HTR-8/SVneo (cell line): ENCODE measurements at places on chromosomes 3 and 15.

DNA sequence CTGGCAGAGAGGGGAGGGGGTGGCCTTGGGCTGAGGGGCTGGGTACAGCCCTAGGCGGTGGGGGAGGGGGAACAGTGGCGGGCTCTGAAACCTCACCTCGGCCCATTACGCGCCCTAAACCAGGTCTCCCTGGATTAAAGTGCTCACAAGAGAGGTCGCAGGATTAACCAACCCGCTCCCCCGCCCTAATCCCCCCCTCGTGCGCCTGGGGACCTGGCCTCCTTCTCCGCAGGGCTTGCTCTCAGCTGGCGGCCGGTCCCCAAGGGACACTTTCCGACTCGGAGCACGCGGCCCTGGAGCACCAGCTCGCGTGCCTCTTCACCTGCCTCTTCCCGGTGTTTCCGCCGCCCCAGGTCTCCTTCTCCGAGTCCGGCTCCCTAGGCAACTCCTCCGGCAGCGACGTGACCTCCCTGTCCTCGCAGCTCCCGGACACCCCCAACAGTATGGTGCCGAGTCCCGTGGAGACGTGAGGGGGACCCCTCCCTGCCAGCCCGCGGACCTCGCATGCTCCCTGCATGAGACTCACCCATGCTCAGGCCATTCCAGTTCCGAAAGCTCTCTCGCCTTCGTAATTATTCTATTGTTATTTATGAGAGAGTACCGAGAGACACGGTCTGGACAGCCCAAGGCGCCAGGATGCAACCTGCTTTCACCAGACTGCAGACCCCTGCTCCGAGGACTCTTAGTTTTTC, 4.9 kb downstream of the ISL2 start:
- DNase-seq = no peak

DNA sequence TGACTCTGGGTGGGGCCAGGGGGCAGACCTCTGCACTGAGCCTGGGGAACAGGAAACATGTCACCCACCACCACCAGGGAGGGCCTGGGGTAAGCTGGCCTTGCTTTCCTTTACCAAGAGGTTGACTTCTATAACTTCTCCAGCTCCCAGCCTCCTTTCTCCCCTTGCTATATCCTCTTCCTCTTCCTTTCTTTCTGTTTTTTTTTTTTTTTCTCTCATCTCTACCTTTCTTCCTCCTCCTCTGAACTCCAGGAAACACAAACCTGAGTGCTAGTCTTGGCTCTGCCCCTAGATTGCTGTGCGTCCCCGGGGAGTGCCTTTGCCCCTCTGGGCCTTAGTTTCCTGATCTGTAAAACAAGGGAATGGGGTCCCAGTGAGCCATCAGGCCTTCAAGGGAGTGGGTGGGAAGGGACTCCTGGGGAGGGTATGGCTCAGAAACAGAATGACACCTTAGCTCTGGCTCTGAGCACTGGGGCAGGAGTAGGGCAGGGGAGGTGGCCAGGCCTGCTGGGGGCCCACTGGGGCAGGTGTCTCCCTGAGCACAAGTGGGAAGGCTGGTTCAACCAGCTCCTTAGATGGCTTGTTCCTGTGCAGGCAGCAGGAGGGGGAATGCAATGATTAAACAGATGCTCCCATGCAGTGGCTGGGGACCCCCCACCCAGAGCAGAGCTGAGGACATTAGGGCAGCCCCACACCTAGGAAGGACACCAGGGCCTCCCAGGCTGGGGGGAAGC, 4.3 kb downstream of the SNX33 start:
- no peak for DNase-seq

DNA sequence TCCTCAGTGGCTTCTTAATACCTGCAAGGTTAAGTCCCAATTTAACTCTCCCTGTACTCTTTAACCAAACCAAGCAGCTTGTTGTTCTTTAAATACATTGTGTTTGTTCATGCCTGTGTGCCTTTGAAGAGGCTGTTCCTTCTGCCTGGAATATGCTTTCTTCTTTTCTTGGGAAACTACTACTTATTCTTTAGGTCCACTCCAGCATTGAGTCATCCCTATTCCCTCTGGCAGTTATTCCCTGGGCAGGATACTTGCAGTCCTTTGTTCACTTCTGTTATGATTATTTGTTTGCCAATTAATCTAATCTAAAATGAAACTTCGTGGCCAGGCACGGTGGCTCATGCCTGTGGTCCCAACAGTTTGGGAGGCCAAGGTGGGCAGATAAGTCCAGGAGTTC, 139.3 kb downstream of the ZNF609 start:
- no peak for DNase-seq

GRCh38 chr3:126424039-126424717, 29.5 kb downstream of the CFAP100 start:
- DNase-seq = no peak

DNA sequence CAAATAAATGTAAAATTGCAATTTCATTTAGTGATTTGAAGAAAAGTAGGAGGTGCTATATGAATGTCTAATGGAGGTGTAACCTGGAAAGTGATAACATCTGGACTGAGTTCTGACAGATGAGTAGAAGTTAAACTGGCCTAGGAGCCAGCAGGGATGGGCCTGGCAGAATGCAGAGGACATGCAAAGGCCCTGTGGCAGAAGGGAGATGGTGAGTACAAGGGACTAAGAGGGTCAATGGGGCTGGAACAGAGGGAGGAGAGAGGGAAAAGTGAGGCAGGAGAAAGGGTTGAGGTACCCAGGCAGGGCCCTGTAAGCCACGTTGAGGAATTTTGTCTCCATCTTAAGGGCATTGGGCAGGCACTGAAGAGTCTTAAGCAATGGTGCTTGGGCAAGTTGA, 3.4 kb upstream of the PPP1R14D start:
- no peak for DNase-seq

DNA sequence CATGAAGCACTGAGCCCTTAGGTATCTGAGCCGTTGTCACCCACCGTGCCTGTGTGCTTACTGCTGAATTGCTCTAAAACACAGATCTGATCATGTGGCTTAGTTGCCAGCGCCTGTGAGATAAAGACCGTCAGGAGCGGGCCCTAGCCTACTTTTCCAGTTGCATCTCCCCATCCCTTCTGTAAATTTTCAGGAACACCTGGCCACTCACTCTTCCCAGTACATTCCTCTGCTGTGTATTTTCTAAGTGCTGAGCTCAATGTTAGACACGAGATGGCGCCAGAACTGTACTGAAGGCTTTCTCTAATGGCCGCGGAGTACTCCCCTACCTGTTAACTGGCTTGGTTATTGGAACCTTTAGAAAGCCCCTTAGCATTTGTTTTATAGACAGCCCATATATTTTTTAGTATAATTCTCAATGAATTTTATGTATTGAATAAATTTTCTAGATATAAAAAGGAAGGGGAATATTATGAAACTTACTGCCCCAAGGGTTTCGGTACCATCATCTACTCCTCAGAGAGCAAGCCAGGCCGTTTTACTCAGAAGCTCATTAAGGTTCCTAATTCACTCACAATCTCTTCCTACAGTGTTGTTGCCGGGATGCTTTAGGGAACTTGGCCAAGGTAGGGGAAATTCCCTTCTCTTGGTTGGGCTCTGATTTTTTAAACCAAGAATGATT, 16.7 kb upstream of the WNT7A start:
- peak; percentile 72 for DNase-seq

DNA sequence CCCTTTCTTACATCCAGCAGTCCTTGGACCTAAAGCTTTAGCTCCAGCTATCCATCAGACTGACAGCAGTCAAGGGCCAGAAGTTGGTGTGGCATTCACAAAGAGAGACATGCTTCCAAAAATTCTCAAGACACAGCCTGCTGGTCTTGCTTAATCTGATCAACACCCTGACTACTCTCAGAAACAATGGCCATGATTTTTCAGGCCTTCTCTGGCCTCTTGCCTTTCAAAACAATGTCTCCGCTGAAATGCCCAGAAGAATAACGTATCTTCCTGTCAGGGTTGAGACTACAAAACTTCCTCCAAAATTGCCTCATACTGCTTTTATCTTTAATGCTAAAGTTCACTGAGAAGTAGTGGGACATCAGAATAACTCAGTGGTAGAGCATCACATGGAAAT, 205.4 kb upstream of the SETMAR start:
- no peak for DNase-seq

- DNase-seq = no peak
Observed at GRCh38 chr15:49706805-49707204, 86.0 kb downstream of the DTWD1 start.

DNA sequence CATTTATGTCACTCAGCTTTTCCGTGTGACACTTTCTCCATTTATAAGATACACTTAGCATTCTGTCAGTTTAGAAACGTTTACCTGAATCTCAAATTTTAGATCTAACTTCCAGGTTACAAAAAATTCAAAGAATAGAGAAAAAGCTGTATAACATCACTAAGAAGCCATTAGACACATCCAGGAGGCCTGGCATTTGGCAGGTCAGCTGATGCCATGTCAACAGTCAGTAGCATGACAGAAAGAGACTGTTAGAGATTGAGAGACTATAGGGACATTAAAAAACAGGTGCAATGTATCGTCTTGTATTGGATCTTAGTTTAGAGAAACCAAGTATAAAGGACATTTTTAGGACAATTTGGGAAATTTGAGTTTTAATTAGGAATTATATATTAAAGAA, 53.4 kb upstream of the ATOSA start:
- no peak for DNase-seq

- DNase-seq = no peak
Observed at GRCh38 chr3:196754091-196754981, 14.7 kb downstream of the PAK2 start.

GRCh38 chr3:142888481-142889211, at the start of gene PCOLCE2:
Gene PCOLCE2 (minus strand): TSS chr3:142889083. CDS start chr3:142888896, 187 bp downstream.
- peak; percentile 43 for DNase-seq

DNA sequence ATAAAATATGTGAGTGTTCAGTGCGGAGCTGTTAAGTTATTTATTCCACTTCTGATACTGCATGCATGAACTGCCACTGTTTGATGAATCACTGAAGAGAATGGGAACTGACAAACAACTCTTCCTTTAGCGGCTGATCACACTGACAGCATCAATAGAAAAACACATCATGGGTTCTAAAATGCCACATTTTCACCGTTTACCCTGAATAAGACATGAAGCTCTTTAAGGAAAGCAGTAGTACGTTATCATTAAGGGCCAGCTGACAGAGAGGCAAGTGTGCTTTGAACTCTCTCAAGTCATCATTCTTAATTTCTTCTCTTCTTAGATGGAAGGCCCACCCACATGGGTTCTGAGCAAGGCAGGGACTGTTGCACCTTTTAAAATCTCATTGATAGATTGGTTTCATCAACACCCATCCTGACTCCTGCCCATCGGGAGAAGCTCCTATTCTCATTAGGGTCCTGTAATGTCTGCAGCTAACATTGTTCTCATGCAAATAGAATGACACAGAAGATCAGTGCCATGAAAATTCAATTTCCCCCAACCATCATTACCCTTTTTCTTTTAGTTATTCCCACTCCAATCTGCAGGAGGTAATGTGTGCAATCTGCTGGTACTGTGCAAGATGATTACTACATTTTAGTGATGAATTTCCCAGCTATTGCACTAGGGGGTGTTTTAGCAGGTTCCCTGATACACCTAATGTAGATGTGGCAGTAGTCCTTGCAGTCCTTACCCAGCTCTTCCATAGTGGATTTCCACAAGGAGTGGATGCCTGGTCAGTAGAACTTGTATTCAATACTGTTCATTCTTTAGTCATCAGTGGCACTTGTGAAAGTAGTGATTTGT, 119.1 kb downstream of the ROBO2 start:
- no peak for DNase-seq

DNA sequence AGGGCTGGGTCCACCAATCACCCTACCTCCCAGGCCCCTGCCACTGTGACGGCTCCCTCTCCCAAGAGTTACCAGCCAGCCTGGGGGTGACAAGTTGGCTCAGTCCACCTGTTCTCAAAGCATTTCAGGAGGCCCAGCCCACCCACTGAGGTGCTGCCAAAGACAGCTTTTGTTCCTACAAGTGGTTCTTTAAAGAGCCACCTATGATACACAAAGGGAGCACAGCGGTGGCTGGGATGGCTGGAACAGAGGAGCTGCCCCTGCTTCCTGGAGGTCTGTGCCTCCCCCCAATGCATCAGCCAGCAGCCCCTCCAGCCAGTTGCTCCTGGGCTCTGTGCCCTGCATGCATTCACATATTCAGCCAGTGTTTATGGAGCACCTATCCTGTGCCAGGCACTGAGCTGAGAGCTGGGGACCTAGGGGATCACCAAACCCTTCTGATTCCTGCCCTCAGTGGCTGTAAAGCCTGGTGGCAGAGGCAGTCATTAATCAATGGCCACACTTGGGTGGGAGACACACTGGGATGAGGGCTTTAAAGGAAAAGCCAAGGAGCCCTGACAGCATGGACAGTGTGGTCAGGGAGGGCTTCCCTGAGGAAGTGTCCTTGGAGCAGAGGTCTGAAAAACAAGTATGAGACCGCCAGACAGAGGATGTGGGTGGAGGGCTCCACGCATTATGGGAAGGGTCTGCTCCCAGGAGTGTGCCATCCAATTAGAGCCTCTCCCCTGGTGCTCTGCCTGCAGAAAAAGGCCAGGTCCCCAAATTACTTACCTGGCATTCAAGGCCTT, 107.1 kb upstream of the LINGO1 start:
- no peak for DNase-seq

GRCh38 chr3:195757827-195758226, 37.0 kb downstream of the MUC20 start:
- DNase-seq = no peak

DNA sequence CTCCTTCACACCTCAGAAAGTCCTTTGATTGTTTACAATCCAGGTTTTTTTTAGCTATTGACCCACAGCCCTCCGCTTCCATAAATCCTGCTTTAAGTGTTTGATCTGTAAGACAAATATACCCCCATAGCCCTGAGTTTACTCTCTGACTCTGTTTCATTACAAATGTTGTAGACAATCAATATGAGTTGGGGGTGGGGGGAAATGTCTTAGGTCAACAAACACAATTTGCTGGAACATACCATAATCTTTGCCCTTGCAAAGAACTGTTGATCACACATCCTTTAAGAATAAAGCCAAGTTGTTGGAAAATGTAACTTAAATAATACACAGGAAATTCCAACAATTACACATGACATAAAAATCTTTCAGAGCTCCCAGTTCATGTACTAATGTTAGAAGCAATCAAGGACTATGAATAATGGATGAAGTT, 301.8 kb upstream of the SEMA6D start:
- no peak for DNase-seq

DNA sequence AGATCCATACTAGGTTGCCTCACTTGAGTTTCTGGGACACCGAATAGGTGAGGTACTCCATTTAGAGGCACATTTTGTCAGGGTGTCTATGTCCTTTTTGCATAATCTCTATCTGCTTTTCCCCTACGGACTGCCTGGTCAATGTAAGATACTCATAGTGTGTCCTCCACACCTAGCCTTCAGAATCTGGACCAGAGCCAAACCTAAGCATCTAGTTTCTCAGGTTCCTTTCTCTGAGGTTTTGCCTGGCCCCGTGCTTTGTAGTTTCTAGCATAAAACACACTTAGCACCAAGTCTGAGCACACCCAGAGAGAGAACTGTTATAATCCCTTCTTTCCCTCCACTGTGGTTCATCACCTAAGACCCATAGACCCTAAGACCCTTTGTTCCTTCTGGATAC, 105.9 kb upstream of the MLF1 start:
- DNase-seq = no peak

DNA sequence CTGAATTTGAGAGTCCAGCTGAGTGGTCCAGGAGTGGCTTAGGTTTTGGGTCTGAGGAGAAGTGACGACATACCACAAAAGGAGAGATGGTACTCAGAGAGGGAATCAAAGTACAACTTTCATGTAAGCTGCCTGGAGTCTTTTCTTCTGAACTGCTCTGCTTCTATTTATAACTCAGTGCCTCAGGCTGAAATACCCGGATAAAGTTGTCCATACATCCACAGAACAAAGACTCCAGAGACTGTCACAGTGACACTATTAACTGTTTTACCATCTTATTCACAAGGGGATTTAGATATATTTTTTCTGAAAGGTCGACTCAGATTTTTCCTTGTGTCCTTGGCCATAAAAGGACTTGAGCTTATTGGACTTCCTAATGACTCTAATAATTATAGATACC, 264.3 kb upstream of the DNAJC19 start:
- no peak for DNase-seq

GRCh38 chr3:29348316-29348715, 67.4 kb downstream of the RBMS3 start:
- DNase-seq = no peak
